ENCODE measurements at places on chromosomes 7 and 10. TPM values are rescaled to one million over a fixed set of nuclear protein-coding genes. Genes with fewer than 3 reads are reported as not detected.

GRCh38 chr7:98619450-98620321, 2.6 kb downstream of the NPTX2 start:
- DNase-seq, result peak; percentile 1

GRCh38 chr10:932589-932988, 1.1 kb upstream of the LARP4B start:
- no peak for DNase-seq

DNA sequence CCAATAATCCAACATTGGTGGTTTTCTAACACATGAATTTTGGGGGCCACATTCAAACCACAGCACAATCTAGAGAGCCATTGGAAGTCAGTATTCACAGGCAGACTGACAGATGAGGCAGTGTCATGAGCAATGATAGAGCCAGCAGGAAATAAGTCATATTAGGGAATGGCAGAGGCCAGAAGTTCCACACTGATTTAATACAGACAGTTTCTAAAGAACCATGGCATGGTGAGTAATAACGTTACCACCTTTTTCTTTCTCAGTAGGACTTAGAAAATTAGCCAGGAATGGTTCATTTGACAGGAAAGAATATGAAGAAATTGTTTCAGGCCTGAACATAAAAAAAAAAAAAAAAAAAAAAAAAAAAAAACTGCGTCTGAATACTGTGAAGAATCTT, 210.3 kb downstream of the GPAM start:
- no peak for DNase-seq

- no peak for DNase-seq
Observed at GRCh38 chr7:48261696-48262095, 90.4 kb downstream of the ABCA13 start.

Gene SFTPA1
- polyA plus RNA-seq, result not detected

- DNase-seq, result peak; percentile 72
Observed at GRCh38 chr7:75624134-75624832, 114.5 kb downstream of the HIP1 start.

DNA sequence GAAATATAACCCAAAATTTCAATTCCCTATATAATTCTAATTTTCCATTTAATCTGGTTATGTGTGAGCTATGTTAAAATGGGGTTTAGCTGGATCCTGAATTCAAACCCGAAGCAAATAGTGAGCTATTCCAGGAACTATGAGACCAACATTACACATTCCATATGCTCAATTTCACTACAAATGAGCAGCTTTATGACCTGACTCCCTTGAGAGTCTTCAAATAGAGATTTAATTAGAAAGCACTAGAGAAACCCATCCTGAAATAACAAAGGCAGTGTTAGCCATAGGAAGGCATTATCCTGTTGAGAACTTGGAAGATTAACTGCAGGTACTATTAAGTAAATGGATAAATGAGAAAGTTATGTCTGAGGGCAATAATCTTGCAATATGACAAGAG, 890.0 kb downstream of the GRM8 start:
- DNase-seq, result no peak

GRCh38 chr7:148483515-148484308, 106.9 kb upstream of the C7orf33 start:
- DNase-seq, result no peak

DNA sequence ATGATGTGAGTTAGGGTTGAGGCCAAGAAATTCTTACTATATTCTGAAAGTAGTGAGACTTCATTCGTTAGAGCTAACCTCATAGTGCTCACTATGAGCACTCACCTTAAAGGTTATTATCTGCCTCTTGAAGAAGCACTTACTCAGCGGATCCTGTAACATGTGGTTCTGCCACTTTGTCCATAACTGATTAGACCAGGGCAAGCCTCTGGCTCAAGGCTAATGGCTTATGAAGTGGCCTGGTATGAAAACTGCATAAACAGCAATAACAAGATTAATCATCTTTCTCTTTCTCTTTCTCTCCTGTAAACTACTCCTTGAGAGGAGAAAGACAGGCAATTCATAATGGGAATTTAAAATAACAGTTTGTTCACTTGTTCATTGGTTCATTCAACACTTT, 82.8 kb downstream of the MAPK8 start:
- DNase-seq, result no peak

- DNase-seq, result no peak
Observed at GRCh38 chr7:42506097-42506496, 269.1 kb upstream of the GLI3 start.

- no peak for DNase-seq
Observed at GRCh38 chr10:132419538-132420468, 22.8 kb downstream of the PWWP2B start.

Gene GJD4
- not detected for polyA plus RNA-seq

Gene C10orf143
- 0.66 TPM for polyA plus RNA-seq

- DNase-seq, result peak; percentile 71
Observed at GRCh38 chr7:56079450-56080185, 13.1 kb downstream of the PHKG1 start.

- peak; percentile 70 for DNase-seq
Observed at GRCh38 chr10:71835671-71836595, 15.1 kb downstream of the PSAP start.

Gene EIF5AL1
- 0.59 TPM for polyA plus RNA-seq

Gene LEP
- polyA plus RNA-seq, result not detected

DNA sequence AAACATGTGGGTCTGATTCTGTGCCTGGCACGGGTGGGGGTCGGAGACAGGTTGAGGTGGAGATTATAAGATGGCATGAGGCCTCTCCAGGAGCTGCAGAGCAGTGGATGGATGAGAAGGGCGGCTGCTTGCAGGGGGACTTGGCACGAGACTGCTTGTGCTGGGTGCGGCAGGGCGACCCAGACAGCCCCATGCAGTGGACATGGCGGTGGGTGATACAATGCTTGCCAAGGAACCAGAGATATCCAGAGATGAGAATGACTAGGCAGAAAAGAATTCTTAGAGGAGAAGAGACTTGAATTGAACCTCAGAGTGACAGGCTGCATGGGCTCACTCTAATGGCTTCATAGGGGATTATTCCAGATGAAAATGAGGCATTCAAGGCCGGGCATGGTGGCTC, 145.4 kb downstream of the NEURL1 start:
- peak; percentile 38 for DNase-seq

Gene PAPOLB
- polyA plus RNA-seq, result not detected

All from IMR-90 (cell line).